ENCODE measurements at places on chromosomes 2 and 18.

DNA sequence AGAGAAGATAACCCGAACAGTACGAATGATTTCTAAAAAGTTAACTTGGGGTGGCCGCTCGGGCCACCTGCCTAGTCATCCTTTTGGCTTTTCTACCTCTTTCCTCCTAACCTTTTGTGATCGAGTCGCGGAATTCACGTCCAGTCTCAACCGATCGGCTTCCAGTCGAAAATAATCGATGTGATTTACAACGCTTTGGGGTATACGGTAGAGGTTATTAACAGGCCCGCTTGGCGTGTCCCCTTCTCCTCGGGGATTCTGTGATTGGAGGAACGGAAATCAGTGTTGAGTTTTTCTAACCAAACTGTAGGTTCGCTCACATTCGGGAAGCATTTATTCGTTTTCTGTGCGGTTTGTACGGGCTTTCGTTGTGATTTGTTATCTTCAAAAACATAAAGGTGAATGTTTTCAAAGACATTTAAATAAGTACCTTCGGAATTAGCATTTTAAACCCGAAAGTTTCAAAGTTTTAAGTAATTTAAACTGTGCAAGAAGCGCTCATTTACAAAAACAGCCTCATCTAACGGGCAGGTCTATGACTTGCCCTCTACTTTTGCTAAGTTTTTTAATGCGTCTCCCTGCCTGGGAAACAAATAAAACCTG is 588 bp upstream of the FOXI3 start:
- no peak for DNase-seq

GRCh38 chr18:51195451-51196117 is 1.9 kb downstream of the MEX3C start:
- DNase-seq: peak; percentile 68

DNA sequence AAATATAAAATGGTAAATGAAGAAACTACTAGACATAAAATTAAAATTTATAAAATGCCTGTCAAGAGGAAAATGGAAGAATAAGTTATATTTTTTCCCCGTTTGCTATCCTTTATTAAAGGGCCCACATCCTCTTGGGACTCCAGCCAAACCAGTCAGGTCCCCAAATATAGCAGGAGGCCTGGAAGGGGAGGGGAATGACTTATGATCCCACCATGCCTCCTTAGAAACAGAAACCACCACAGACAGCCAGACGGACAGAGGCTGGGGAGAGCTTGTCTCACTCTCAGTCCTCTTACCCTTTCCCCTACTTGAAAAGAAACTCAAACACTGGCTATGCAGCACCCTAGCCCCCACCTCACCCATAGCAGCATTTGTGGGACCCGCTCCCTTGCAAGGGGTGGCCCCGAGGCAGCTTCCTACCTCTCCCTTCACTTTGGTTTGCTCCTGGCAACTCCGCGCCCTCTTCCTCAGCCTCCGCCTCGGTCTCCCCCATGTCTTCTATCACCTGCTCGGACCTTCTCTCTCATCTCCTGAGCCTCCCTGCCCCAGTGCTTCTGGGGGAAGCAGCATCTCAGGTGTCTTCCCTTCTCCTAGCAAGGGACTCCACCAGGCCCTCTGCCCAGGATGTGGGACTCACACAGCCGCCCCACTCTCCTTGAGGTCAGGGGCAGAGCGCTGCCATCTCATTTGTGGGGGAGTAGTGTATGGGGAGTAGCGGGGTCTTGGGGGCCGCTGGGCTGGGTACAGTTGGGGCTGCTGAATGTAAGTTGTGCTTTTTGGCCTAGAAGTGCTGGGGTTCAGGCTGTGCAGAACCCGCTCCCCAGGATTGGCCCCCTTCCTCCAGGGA is 37.4 kb upstream of the ANKRD62 start:
- no peak for DNase-seq

DNA sequence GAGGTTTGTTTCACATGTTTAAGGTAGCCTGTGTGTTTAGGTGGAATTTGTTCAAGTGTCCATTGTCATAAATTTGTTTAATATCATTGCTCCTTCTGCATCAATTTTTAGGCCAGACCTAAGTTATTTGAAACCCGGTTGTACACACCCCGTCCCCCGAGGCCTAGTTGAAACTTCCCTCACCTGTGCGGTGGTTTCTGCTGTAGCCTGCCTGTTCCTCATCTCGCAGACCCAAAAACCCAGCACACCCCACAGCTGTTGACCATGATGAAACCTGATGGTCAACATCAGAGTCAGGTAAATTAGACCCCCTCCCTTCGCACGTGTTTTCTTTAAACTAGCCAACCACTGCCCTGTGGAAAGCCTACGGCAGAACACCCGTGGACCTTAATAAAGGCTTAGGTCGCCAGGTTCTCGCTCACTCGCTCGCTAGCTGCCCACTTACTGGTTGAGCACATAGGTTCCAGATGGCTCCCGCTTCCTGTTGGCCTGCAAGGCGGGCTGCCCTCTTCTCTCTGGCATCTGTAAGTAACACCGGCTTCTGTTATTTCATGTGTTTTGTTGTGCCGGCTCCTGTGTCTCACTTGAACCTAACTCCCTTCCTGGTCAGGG is 64.4 kb downstream of the EML6 start:
- no peak for DNase-seq

DNA sequence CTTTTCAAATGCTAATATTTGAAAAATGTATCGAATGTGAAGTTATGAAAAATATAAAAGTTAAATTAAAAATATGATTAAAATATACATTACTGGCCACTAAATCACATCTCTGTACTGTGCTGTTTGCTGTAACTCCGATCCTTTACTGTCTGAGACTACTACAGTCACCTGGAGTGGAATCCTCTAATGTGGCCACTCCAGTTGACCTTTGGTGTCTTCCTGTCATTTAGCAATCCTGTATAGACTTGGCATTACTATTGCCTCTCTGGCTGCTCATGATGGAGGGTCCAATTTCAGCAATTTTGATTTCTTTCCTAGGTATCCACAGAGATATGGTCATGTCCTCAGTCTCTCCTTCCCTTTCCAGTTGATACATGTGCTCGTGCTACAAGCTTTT is 560.0 kb downstream of the CCDC85A start:
- DNase-seq: no peak

DNA sequence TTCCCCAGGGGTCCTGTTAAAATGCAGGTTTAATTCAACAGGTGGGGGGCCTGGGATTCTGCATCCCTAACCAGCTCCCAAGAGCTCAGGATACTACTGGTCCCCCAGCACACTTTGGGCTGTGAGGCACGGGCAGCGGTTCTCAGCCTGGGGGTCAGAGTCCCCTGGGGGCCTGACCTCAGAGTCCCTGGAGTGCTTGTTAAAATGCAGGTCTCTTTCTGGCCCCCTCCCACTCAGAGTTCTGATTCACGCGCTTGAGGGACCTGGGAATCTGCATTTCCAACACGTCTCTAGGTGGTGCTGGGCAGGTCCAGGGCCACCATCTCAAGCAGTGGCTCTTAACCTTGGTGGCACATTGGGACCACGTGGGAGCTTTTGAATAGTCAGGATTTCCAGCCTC is 2.8 kb upstream of the OTOS start:
- no peak for DNase-seq

- no peak for DNase-seq
Measured at GRCh38 chr2:84830758-84831500, 50.0 kb downstream of the TRABD2A start.

DNA sequence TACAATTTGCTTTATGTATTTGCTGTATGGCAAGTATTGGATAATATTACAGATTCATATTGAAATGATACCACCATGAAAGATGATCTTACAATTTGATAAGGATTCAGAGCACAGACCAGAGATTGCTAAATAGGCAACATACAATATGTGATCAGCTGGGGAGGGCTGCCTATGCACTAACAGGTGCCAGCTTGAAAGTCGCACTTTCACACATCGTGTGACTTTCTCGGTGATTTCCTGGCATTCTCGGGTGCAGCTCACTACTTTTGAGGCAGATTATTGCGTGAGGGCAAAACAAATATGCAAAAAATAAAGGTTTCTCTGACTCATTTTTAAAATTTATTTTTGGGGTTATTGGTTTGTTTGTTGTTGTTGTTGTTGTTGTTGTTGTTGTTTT is 36.0 kb downstream of the RBMS1 start:
- no peak for DNase-seq

- DNase-seq: no peak
Measured at GRCh38 chr18:50453014-50453680, 78.3 kb downstream of the SKA1 start.

DNA sequence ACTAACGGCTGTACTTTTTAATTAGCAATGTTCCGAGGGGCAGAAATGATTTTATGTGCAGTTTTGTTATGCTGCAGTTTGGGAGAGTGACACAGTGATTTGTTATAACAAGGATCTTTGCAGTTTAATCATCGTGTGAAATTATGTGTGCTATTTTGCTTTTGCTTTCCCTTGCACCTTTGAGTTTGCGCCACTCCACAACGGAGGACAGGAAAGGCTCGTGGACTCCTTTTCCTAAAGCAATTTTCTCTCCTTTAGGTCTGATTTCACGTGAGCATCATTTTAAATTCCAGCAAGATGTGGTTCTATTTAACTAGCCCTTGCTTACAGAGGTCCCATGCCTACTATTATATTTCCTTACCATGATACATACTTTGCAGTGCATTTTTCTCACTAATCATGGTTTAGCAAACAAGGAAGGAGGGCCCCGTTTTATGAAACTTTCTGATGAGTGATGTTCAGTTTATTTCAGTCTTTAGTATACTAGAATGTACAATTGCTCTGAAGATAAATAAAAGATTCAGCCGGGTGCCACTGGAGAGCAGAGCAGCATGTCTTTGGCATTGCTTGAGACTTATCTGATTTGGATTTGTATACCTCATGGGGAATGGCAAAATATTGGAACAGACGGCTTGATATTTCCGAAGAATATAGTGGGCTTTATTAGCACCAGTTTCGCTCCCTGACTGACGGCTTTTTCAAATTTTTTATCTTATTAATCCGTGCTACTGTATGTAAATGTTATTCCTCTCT is 528.2 kb upstream of the FANCL start:
- DNase-seq: no peak

DNA sequence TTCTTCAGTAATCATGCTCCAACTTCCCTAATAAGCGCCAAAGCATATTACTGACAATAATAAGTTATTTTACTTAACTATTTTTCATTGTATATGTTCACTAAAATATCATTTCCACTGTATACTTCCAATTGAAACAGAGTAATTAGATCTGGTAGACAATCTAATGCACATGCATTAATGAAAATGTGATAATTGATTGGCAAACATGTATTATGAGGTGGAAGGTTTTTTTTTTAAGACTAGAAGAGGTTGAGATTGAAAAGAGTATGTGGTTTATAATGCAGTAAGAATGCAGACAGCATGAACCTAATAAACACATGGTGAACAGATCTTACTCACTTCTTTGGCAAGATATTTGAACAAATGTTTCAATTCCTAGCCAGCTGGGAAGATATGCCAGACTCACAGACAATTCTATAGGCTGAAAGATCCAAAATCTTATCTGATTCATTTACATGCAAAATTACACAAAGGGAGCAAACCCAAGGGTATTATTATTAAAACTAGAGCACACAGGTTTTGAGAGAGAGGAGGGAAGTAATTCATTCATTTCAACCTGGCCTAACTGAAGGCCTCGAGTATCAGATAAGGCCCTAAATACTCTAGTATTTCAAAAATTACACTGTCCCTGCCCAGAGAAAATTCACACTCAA is 2.8 kb downstream of the NCKAP1 start:
- DNase-seq: no peak

DNA sequence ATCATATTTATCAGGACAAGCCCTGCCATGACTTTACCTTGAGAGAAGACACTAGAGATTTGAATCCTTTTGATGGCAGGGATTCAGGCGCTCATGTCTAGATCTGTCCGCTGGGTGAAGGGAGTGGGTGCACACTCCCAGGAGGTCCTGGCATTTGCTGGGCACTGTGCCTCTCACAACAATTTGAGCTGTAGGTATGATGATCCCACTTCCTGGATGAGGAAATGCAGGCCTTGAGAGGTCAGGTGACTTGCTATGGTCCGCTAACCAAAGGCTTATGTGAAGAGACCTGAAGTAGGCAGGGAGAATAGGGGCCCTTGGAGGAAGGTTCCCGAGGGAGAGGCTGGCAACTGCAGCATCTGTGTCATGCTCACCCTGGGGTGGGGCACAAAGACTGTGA is 206.1 kb downstream of the HAUS1 start:
- DNase-seq: no peak

DNA sequence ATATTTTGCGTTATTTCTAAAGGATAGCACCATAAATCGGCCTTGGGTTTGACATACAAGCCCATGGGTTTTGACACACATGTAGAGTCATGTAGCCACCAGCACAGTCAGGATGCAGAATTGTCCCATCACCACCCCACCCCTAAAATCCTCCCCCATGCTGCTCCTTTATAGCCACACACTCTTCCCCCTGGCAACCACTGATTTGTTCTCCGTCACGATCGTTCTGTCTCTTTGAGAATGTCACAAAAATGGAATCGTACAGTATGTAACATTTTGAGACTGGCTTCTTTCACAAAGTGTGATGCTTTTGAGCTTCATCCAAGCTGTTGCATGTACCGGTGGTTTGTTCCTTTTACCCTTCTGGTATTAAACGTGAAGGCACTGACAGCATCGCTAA is 39.1 kb downstream of the CRACDL start:
- DNase-seq: no peak

- no peak for DNase-seq
Measured at GRCh38 chr2:96977631-96978195, 8.7 kb downstream of the FAM178B start.

DNA sequence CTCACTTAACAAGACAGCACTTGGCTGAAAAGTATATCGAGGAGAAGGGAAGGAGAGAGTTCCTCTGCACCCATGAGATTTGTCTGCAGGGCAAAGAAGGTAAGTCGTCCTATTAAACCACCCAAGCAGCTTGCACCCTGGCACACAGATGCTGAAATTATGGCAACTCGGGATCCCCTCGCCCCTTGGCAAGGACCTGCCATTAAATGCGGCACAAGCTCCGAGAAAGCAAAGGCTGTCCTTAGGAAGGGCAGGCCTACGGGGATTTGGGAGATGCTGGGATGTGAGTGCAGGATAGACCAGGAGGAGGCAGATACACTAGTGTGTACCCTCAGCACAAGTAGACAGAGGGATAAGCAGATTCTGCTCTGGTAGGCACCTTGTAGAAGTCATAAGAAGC is 191.5 kb downstream of the ALK start:
- no peak for DNase-seq

DNA sequence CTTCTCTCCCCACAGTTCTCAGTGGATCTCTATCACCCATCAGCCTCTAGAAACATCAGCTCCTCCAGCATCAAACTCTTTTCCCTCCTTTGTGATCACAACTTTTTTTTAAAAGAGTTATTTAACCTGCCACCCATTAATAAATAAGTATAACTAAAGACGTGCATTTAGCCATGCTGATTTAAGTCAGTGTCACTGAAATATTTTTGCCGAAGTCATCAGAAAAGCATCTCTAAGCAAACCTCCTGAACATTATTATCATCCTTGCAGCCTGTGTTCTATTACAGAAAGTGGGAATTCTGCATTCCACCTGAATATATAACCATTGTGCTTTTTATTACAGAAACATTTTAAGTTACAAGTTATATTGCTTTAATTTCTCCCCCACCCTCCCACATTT is 106.2 kb upstream of the ARHGAP28 start:
- DNase-seq: no peak
